Activated CD4-positive, CD25-positive, alpha-beta regulatory T cell treated with anti-CD3 and anti-CD28 coated beads, Interleukin-2, amount 50 U/mL, for 24 hours (primary cell): ENCODE measurements at places on chromosomes 12 and 14.

GRCh38 chr12:92130999-92131398 is 14.6 kb downstream of the BTG1 start:
- peak; percentile 22 for ATAC-seq

GRCh38 chr12:76634133-76634532 is 74.6 kb upstream of the OSBPL8 start:
- no peak for ATAC-seq

DNA sequence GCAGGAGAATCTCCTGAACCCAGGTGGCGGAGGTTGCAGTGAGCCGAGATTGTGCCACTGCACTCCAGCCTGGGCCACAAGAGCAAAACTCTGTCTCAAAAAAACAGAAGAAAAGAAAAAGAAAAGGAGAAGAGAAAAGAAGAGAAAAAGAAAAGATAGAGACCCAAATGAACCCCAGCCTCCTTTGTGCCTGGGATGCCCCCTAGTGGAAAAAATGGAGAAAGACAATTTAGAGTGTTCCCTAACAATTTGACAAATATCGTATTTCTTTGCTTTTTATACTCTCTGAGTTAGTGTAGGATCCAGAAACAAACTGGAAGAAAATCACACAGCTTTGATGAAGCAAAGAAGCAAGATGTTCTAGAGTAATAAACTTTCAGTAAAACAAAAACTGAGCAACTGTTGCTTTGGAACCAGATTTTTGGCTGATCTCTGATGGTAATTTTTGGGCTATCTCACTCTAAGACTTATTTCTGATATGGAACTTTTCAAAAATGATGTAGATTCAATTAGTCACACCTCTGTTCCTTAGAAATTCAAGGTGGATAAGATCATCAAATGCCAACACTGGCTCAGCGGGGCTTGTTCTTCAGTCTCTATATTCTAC is 18.6 kb upstream of the PRKAB1 start:
- ATAC-seq: no peak

GRCh38 chr14:73725116-73726024 is 11.2 kb upstream of the PNMA1 start:
- ATAC-seq: no peak

GRCh38 chr14:104211215-104211614 is 72.8 kb downstream of the KIF26A start:
- ATAC-seq: no peak

DNA sequence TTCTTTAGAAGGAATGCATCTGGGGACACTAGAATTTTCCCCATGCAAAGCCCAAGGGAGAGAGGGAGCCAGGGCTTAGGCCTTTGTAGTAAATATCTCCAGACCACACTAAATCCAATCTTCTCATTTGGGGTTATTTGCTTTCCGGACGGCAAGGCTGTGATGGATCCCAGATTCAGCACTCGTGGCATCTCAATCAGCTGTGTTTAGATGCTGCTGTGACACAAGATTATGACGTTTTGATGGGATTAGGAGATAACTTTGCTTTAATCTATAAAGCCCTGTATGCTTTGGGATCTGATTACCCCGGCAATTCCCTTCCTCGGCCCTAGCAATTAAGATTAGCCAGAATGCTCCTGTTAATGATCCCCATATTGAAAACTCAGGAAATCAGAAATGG is 686.7 kb upstream of the TBX3 start:
- ATAC-seq: no peak

DNA sequence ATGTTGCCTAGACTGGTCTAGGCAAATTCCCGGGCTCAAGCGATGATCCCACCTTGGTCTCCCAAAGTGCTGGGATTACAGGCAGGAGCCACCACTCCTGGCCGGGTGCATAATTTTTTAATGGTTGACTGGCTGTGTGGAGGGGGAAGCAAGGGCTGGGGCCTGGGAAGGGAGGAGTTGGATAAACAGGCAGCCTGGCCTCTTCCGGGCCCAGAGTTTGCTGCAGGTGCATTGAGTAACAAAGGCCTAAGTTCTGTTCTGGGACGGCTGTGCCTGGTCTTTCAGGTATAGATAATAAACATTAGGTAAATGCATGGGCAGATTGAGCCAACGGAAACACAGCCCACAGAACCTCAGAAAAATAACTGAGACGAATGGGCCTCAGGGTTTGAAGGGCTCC is 191.3 kb upstream of the TBX3 start:
- no peak for ATAC-seq

DNA sequence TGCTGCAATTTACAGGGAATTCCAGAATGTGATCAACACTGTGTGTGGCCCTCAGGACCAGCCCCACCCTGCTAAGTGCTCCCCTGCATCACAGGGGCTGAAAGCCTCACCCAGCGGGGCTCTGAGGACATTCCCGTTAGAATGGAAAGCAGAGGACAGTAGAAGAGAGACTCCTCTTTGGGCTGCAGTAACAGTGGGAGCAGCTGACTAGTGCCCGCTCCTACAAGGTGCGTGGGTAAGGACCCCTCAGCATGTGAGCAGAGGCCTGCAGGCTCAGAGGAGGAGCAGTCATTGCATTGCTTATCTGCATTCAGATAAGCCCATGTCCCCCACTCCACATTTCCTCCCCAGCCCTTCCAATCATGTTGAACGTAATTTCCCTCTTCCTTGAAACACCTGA is 120.1 kb downstream of the ITPR2 start:
- no peak for ATAC-seq

DNA sequence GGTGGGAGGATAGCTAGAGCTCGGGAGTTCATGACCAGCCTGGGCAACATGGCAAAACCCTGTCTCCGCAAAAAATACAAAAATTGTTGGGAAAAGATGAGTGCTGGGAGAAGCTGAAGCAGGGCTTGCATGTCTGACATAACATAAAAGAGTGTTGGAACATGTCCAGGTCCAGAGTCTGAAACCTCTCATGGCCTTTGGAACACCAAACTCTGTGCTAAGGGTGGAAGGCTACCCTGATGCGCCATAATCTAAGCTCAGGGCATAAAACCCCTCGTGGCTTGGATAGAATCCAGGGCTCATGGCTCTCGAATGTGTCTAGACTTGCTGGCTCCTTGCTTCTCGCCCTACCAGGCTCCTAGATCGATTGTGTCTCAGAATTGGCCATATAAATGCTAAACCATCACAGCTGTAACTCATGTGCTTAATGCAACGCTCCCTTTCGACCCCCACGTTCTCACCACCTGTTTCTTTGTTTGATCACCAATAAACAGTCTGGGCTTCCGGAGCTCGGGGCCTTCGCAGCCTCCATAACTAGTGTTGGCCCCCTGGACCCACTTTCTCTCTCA is 6.7 kb upstream of the CLEC7A start:
- no peak for ATAC-seq

GRCh38 chr12:120138366-120138765 is 21.8 kb upstream of the RAB35 start:
- ATAC-seq: no peak

DNA sequence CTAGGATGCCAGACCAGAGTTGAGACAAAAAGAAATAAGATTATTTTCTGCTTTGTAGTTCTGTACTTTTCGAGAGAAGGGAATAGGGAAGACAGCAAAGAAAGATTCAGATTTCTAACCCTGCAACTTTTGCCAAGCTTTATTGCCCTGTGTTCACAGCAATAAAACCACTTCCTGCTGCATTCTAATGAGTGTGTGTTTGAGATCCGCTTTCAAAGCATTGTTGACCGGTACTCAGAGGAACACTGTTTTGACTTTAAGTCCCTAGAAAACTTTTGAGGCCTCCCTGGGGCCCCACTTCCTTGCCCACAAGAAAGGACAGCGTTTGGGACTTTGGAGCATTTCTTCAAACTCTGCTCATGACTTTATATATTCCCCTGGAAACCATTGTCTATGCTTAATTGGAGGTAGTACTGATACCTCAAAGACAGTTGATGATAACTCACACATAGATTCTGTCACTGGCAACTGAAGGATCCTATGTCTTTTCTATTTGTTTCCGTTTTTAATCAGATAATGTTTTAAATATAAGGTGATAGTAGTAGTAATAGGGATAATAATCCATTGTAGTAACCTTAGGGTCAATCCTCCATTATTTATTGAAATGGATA is 1.3 kb downstream of the RNASE6 start:
- no peak for ATAC-seq

GRCh38 chr12:65615118-65615517 is 209.2 kb upstream of the HMGA2 start:
- ATAC-seq: no peak

DNA sequence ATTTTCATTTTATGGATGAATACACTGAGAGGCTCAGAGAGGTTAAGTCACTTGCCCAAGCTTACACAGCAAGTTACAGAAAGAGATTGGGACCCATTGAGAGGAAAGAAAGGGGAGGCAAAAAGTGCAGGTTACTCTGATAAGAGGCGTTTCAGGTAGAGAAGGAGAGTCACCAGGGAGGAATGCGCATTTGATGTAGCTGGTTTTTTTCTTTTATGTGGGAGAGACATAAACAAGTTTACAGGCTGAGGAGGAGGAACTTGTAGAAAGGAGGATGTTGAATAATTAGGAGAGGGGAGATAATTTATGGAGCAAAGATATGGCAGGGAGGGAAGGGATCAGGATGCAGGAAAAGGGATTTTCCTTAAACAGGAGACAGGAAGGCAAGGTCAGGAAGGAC is 297.0 kb downstream of the PCNX1 start:
- no peak for ATAC-seq

GRCh38 chr12:3455312-3455711 is 35.7 kb upstream of the PRMT8 start:
- ATAC-seq: no peak

DNA sequence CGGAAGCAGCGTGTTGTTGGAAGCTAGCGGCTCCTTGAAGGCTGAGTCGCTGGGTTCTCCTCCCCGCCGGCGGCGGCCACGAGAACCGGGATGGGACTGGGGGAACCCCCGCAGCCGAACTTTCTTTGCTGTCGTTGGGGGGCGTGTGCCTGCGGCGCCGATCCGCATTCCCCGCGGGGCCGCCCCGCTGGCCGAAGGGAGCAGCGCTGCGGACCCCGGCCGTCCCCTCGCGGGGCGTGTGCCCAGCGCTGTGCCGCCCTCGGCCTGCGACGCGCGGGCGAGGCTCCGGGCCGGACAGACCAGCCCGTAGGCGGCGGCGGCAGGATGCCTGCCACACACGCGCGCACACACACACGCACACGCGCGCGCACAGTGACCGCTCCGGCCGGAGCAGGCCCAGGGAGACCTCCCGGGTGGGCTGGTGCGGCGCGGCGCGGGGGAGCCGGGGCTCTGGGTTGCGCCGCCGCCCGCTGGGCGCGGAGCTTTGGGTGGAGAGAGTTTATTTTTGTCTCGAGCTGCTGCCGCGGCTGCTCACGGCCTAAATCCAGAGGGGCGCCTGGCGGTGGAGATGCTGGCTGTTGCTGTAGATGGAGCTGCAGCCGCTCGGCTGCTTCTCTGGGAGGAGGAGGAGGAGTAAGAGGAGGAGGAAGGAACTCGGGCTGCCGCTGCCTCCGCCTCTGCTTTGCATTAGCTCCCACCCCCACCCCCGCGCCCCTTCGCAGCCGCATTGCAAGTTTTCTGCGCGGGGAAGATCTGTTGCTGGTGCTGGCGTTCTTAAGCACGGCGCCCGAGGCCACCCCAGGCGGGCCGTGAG is at the start of gene SAMD4A:
SAMD4A (plus strand) TSS at position 719 of the 814 bp plus-strand sequence. CDS start 789 bp downstream, outside the sequence.
- peak; percentile 28 for ATAC-seq

DNA sequence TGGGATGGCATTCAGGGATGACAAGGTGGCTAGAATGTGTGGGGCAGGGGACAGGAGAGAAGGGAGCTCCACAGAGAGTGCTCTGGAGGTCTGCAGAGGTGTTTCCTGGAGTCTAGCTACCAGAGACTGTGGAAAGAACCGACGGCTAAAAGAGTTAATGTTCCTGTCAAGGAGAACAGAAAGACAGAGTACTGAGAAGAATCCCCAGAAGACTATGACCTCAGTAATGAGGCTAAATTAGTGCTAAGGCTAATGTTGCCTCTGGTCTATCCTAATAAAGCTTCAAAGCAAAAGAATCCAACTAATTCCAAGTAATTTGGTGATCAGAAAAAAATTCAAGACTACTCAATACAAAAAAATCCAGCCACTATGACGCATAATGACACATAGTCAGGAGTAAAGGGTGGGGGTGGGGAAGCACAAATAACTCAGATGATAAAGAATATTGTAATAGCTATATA is 44.7 kb downstream of the FERMT2 start:
- no peak for ATAC-seq

GRCh38 chr14:56724013-56724412 is 86.3 kb downstream of the OTX2 start:
- no peak for ATAC-seq

- peak; percentile 75 for ATAC-seq
Measured at GRCh38 chr12:11059784-11060183, 2.3 kb downstream of the TAS2R46 start.

DNA sequence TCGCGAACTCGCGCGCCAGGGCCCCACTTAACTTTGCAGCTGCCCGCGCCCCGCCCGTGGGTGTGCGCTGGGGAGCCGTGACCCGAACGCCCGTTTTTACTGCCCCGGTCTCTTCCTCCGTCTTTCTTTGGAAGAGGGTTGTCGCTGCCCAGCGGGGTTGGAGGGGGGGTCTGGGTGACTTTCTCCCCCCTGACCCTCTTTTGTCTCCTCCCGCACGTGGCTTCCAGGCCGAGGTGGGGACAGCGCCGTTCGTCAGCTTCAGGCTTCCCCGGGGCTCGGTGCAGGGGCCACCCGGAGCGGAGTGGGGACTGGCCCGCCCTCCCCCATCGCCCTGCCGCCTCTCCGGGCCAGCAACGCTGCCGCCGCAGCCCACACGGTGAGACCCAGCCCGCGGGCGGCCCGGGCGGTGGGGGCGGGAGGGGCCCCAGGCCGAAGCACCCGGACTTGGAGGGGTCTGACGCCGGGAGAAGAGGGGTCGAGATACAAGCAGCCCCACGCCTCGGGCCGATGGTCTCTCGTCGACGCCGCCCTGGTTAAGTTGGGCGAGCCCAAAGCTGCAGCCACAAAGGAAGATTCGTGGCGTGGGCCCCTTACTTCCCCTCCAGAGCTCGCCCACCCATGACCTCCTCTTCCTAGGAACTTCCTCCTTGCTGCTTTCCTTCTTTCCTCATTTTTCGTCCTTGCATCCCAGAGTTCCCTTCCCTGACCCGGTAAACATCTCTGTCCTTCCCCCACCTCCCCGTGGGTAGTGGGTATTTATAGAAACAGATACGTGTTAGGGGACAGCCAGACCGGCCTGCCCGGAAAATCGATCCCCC is 1.2 kb downstream of the DYRK2 start:
- peak; percentile 25 for ATAC-seq

GRCh38 chr12:31742891-31743290 is 14.1 kb upstream of the AMN1 start:
- ATAC-seq: no peak

- no peak for ATAC-seq
Measured at GRCh38 chr12:5033883-5034282, 9.8 kb upstream of the KCNA5 start.

DNA sequence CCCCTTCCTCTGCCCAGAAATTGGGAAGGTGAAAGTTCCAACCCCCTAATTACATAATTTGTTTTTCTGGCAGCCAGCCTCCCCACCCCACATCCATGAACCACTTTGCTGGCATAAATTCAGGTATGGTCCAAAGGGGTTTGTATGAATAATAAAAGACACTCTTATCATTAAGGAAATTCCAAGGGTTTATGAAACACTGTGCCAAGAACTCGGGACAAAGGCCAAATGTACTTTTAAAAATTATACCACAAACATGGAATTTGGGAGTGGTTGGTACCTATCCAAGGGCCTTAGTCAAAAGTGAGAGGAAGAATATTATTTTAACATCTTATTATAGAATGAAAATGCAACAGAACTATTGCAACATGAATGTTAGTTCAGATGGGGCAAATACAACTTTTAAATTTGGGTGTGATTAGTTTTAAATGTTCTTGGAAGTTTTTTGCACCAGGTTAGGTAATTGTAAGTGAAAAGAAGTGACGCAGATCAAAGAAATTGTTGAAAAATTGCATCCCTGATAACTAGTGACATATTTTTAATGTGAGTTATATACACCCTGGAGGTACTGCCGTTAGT is 217.8 kb downstream of the TMEM117 start:
- ATAC-seq: no peak

GRCh38 chr12:115443351-115443938 is 759.5 kb upstream of the TBX3 start:
- no peak for ATAC-seq
